A549 treated with Mapracorat at 1 μM for 4 hours (cell line): ENCODE measurements at places on chromosomes 6 and 20. TPM values are rescaled to one million over a fixed set of nuclear protein-coding genes. Genes with fewer than 3 reads are reported as not detected.

SLC26A8 gene
- 0.08 TPM in 1 of 5 replicates, not detected in the others for total RNA-seq

TBPL1 gene
- total RNA-seq: 22.5 to 28.3 TPM (median 24.0 TPM) in 5 replicates

PEX3 gene
- total RNA-seq: 10.0 to 12.7 TPM (median 10.3 TPM) in 5 replicates

PTP4A1 gene
- total RNA-seq: 90.3 to 103 TPM (median 93.9 TPM) in 5 replicates

PIGU gene
- total RNA-seq: 25.9 to 30.0 TPM (median 27.5 TPM) in 5 replicates

WFDC2 gene
- not detected in 5 replicates for total RNA-seq

FAM135A gene
- total RNA-seq: 10.1 to 16.2 TPM (median 14.0 TPM) in 5 replicates

THBS2 gene
- 0.02 TPM in 1 of 5 replicates, not detected in the others for total RNA-seq

OOEP gene
- not detected in 5 replicates for total RNA-seq

SSTR4 gene
- total RNA-seq: 0.18 to 0.48 TPM (median 0.28 TPM) in 5 replicates

CDH26 gene
- total RNA-seq: 0.04 to 0.27 TPM (median 0.22 TPM) in 4 of 5 replicates, not detected in the other

PDYN gene
- 0.09 TPM in 1 of 5 replicates, not detected in the others for total RNA-seq

PRDM13 gene
- 0.88 to 1.3 TPM (median 1.1 TPM) in 5 replicates for total RNA-seq

PNLDC1 gene
- total RNA-seq: 0.10 TPM in 1 of 5 replicates, not detected in the others

TINAG gene
- total RNA-seq: 0.25 to 0.30 TPM in 2 of 5 replicates, not detected in the others

ABCF1 gene
- 46.8 to 55.1 TPM (median 50.0 TPM) in 5 replicates for total RNA-seq

SCGN gene
- 0.12 to 0.37 TPM (median 0.31 TPM) in 4 of 5 replicates, not detected in the other for total RNA-seq

WFDC5 gene
- total RNA-seq: not detected in 5 replicates

MOXD1 gene
- total RNA-seq: 1.4 to 1.9 TPM (median 1.7 TPM) in 5 replicates

PTK6 gene
- total RNA-seq: 2.4 to 3.6 TPM (median 3.1 TPM) in 5 replicates

LPA gene
- total RNA-seq: 0.02 to 0.17 TPM (median 0.06 TPM) in 4 of 5 replicates, not detected in the other

ISM1 gene
- total RNA-seq: 0.16 to 0.24 TPM (median 0.21 TPM) in 5 replicates

LST1 gene
- total RNA-seq: 0.16 to 0.36 TPM in 2 of 5 replicates, not detected in the others

TRIM31 gene
- total RNA-seq: 0.48 to 1.3 TPM (median 0.82 TPM) in 5 replicates

ANKRD66 gene
- not detected in 5 replicates for total RNA-seq

SLC22A2 gene
- total RNA-seq: 0.10 to 0.15 TPM (median 0.12 TPM) in 3 of 5 replicates, not detected in the others

C20orf141 gene
- total RNA-seq: 0.39 to 0.49 TPM in 2 of 5 replicates, not detected in the others

TPX2 gene
- total RNA-seq: 96.3 to 115 TPM (median 107 TPM) in 5 replicates

ASF1A gene
- total RNA-seq: 8.0 to 10.2 TPM (median 9.0 TPM) in 5 replicates

SLC4A11 gene
- total RNA-seq: 8.7 to 10.7 TPM (median 9.9 TPM) in 5 replicates

RIPOR2 gene
- total RNA-seq: 0.35 to 0.66 TPM (median 0.48 TPM) in 5 replicates

LY6G6D gene
- total RNA-seq: not detected in 5 replicates

BTNL2 gene
- not detected in 5 replicates for total RNA-seq

BPIFA2 gene
- not detected in 5 replicates for total RNA-seq

HLA-DMB gene
- total RNA-seq: 1.3 to 2.2 TPM (median 1.9 TPM) in 5 replicates

RIMS4 gene
- total RNA-seq: 1.3 to 2.0 TPM (median 1.6 TPM) in 5 replicates

KIF13A gene
- 17.2 to 18.6 TPM (median 18.1 TPM) in 5 replicates for total RNA-seq

CFAP206 gene
- 0.42 to 0.99 TPM (median 0.60 TPM) in 5 replicates for total RNA-seq

HLA-DRB1 gene
- 0.11 TPM in 1 of 5 replicates, not detected in the others for total RNA-seq

MYO6 gene
- total RNA-seq: 6.4 to 7.7 TPM (median 6.7 TPM) in 5 replicates

TREML2 gene
- not detected in 5 replicates for total RNA-seq

FGD2 gene
- 0.04 to 0.08 TPM in 2 of 5 replicates, not detected in the others for total RNA-seq

TUBB1 gene
- total RNA-seq: not detected in 5 replicates

C20orf202 gene
- total RNA-seq: 0.22 TPM in 1 of 5 replicates, not detected in the others

PNPLA1 gene
- not detected in 5 replicates for total RNA-seq

LY6G5C gene
- 0.92 to 1.6 TPM (median 1.1 TPM) in 5 replicates for total RNA-seq

IL20RA gene
- total RNA-seq: not detected in 5 replicates

ADGB gene
- total RNA-seq: not detected in 5 replicates

ADTRP gene
- 0.19 to 1.1 TPM (median 0.24 TPM) in 5 replicates for total RNA-seq

TMEM74B gene
- 3.0 to 5.0 TPM (median 4.7 TPM) in 5 replicates for total RNA-seq

SLCO4A1 gene
- 9.2 to 14.1 TPM (median 11.9 TPM) in 5 replicates for total RNA-seq

DDAH2 gene
- 28.3 to 32.5 TPM (median 31.8 TPM) in 5 replicates for total RNA-seq

SCRT2 gene
- 0.08 TPM in 1 of 5 replicates, not detected in the others for total RNA-seq

C20orf204 gene
- total RNA-seq: 0.15 to 0.65 TPM (median 0.42 TPM) in 5 replicates

BPIFB4 gene
- total RNA-seq: not detected in 5 replicates
